ENCODE measurements at places on chromosomes 2 and 18.

- no peak for DNase-seq
Measured at GRCh38 chr2:134027980-134028379, 225.9 kb upstream of the MGAT5 start.

- no peak for DNase-seq
Measured at GRCh38 chr2:95185973-95186372, 20.4 kb downstream of the ZNF2 start.

- no peak for DNase-seq
Measured at GRCh38 chr2:223019390-223019930, 32.5 kb upstream of the KCNE4 start.

- no peak for DNase-seq
Measured at GRCh38 chr18:14922031-14922430, 174.1 kb downstream of the ANKRD30B start.

GRCh38 chr2:208074610-208075356 is 49.5 kb upstream of the PLEKHM3 start:
- no peak for DNase-seq

DNA sequence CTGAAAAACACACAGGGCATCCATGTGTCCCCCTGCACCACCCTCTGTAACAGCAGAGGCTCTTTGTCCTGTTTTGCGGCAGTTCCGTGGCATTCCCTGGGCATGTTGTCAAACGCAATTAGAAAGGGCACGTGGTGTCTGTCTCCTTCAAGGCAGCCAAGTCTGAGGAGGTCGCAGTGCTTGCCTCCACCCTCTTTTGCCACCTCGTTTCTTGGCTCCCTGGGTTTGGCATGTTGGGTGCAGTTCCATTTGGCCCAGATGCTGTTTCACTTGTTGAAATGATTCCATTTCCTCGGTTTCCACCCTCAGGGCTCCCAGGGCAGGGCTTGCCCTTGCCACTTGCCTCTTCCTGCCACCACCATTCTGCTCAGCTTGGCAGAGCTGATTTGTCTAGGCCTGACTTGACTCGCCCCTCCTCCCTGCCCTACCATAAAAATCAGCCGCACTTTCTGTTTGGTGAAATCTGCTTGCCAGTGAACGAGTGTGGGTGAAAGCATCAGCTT is 12.4 kb downstream of the CCL20 start:
- DNase-seq = no peak

DNA sequence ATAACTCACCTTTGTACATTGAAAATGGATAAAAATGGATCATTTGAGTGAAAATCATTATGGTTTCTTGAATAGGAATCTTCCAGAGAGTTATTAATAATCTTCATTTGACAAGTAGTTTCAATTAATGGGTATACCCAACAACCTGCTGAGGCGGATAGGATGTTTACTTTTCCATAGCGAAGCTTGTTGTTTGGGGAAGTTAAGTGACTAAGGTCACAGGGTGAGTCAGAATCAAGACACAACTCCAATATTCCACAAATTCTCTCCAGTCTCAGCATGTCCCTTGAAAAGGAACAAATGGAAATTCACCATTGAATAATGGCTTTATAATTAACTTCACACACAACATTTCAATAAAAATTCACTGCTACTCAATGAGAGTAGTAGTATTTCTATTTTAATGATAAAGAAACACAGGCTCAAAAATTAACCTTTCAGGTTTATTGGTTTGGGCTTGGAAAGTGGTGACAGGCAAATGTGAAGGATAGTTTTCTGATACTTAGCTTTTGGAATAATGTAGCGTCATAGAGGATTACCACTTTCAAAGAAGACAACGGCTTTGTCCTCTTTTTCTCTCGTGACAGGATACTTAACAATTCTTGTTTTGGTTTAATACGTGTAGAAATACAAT is 211.3 kb downstream of the GPD2 start:
- no peak for DNase-seq

GRCh38 chr2:119702918-119703401 is 24.0 kb downstream of the TMEM177 start:
- DNase-seq = peak; percentile 44
